ENCODE measurements at places on chromosomes 7 and 10.

- peak; percentile 67 for DNase-seq
Measured at GRCh38 chr7:28688651-28689050, 269.5 kb downstream of the TRIL start.

- DNase-seq: no peak
Measured at GRCh38 chr7:157691586-157692459, 355.0 kb downstream of the DNAJB6 start.

DNA sequence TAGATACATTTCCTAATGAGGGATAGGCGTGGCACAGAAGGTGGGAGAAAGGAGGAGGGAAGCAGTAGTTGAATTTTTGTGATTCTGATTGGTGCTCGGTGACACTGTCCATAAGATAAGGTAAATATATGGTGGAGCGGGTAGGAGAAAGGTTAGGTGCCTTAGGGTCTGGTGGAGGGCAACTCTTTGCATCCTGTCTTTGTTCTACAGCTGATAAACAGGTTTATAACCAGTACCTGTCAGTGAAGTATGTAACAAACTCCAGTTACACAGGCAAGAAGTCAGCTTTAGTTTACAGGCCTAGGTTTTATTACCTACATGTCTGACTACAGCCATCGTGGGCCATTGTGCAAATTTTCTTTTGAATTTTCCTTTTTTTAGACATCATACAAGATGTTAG, 10.9 kb upstream of the FAM180A start:
- no peak for DNase-seq

- no peak for DNase-seq
Measured at GRCh38 chr7:101189109-101189508, 9.0 kb upstream of the NAT16 start.

DNA sequence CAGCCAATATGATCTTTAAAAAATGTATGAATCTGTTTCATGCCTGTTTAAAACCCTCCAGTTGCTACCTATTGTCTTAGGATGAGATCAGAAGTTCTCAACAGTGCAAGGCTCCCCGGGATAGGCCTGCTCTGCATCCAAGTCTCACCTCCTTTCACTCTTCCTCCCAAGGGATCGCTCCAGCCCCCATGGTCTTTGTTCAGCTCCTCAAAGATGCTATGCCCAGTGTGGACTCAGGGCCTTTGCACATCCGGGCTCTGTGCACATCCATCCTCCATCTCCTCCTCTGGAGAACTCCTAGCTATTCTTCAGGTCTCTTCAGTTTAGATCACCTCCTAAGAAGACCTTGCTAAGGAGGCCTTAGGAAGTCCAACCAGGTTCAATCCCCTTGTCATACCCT, 82.7 kb upstream of the LEP start:
- no peak for DNase-seq

GRCh38 chr10:97567891-97568290, 4.7 kb upstream of the ANKRD2 start:
- no peak for DNase-seq

- DNase-seq: no peak
Measured at GRCh38 chr10:8033812-8034465, 20.5 kb upstream of the GATA3 start.

- DNase-seq: no peak
Measured at GRCh38 chr7:16369855-16370254, 51.5 kb downstream of the CRPPA start.

DNA sequence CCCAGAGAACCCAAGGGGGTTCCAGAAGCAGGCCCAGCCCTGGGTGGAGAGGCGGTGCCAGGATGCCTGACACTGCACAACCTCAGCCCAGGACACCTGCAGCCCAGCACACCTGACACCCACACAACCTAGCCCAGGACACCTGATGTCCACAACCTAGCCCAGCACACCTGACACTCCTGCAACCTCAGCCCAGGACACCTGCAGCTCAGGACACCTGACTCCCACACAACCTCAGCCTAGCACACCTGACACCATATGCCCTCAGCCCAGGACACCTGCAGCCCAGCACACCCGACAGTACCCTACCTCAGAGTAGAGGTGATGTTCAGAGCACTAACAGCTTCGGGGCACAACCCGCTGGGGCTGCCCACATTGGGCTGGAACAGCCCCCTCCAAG, 87.3 kb downstream of the PAXIP1 start:
- DNase-seq: no peak

DNA sequence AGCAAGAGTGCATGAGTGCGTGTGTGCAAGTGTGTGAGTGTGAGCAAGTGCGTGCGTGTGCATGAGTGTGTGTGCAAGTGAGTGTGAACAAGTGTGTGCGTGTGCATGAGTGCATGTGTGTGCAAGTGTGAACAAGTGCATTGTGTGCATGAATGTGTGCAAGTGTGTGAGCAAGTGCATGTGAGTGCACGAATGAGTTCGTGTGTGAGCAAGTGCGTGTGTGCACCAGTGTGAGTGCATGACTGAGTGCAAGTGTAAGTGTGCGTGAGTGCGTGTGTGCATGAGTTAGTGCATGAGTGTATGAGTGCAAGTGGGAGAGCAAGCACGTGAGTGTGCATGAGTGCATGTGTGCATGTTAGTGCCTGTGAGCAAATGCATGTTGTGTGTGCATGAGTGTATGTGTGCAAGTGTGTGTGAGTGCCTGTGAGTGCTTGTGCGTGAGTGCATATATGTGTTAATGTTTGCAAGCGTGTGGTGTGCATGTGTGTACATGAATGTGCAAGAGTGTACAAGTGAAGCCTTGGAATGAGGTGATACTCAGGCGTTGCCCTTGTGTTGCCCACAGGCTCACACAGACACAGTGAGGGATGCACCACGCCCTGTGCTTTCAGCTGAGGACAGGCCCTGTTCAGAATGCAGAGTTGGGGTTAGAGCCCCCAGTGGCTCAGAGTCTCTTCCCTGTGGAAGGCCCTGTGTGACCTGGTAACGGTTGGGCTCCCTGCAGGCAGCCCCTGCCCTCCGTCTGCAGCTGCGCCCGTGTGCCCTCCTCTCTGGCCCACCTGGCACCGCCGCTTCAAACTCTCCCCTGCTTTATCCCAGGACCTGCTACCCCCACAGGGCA, 97.1 kb downstream of the NKX6-2 start:
- no peak for DNase-seq

- DNase-seq: peak; percentile 79
Measured at GRCh38 chr7:141674171-141674671, 27.7 kb downstream of the DENND11 start.

DNA sequence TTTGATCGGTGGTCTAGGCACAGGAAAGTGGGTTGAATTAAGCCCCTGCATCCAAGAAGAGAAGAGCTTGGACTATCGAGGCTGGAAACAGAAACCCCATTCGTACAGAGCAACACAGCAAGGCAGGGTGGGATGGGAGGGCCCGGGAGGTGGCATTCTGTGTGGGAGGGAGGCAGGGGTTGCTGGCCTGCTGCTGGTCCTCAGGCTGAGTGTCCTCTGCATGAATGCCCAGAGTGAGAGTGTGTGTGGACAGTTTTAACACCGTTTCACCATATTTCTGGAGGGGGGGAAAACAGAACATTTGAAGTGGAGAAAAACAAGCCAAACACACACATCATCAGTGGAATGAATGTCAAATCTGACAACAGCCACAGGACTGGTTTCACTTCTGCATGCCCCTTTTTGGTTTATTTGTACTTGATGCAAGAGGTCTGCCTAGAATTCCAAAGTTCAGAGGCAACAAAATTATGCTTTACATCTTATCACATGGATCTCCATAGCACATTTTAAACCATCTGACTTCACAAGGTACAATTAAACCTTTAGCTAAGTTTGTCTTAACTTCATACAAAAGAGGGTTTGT, 11.1 kb upstream of the ENO4 start:
- no peak for DNase-seq

DNA sequence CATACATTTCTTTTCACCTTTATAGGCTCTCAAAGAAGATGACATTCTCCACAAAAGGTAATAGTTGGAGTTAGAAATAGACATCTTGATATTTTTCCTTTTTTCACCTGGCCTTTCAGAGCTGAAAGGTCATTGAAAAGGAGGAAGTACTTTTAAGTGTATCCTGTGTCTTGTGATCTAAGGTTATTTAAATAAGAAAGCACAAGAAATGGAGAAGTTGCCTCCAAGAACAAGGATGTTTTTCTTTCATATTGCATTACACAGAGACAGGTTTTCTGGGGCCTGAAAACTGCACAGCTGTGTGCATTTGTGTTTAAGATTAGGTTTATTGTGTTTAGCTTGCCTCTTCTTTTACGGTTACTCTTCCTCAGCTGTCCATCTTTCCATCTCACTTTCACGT, 103.4 kb upstream of the SEMA3D start:
- DNase-seq: no peak

GRCh38 chr7:39880556-39880955, 69.5 kb upstream of the CDK13 start:
- DNase-seq: no peak

GRCh38 chr10:128579901-128580300, 453.7 kb upstream of the MKI67 start:
- DNase-seq: no peak

DNA sequence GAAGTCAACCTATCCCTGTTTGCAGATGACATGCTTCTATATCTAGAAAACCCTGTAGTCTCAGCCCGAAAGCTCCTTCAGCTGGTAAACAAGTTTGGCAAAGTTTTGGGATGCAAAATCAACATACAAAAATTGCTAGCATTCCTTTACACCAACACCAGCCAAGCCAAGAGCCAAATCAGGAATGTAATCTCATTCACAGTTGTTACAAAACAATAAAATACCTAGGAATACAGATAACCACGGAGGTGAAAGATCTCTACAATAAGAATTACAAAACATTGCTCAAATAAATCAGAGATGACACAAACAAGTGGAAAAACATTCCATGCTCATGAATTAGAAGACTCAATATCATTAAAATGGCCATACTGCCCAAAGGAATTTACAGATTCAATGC, 50.4 kb upstream of the ZNF365 start:
- no peak for DNase-seq

DNA sequence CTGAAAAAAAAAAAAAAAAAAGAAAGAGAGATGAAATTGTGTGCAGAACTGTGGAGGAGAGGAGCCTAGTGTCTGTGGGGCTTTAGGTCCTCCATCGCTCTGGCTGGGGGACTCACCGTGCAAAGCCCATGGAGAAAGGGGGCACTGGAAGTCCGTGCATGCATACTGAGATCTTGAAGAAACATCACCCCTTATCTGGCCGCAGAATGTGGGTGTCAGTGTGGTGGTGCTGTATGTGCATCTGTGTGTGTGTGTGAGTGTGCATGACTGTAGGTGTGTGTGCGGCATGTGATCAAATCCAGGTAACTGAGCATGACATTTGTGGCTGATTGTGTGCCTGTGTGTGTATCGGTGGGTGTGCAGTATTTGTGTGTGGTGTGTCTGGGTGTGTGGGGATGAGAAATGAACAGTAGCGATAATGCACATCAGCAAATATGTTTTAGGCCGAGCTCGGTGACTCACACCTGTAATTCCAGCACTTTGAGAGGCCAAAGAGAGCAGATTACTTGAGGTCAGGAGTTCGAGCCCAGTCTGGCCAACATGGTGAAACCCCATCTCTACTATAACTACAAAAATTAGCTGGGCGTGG, 8.8 kb upstream of the CLDN3 start:
- no peak for DNase-seq

DNA sequence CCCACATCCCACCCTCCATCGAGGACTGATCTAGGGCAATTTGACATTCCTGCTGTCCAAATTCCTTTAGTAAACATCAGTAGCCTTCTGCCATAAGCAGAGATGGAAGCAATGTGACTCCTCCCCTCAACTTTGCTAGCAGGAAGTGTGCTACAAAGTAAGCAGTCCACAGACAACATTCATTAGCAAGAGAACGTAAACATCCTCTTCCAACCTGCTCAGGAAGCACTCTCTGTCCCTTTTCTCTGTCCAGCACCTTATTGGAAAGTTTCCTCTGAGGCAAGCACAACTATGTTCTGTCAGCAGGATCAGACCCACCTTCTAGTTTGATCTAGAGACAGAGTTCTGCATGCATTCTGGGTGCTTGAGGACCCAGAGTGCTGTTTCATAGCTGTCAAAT, 48.1 kb upstream of the LRGUK start:
- DNase-seq: no peak

DNA sequence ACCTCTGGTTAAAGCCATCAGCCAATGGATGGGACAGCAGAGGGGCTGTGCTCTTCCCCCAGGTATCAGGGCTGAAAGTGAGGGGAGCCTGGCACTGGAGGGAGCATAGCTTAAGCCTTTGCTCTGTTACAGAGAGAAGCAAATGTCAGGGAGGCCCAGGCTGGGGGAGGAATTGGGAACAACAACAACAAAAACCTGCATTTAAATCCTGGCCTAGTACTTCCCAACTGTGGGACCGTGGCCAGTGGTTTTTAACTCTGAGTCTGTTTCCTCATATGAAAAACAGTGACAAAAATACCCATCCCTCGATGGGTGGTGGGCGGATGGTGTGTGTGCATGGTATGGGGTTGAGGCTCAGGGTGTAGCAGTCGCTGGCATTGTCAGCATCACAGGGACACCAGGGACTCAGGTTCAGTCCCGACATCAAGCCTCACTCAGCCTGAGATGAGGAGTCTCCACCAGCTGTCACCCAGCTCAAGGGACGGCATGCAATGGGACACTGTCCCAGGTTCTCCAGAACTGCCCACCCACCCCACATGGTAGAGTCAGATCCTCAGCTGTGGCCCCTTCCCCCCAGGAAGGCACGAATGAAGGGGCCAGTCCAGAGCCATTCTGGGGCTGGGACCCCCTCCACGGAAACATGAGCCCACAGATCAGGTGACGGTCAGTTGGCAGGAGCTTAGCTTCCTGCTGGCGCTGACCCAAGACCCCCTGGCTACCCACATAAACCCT, 74.5 kb downstream of the AFAP1L2 start:
- DNase-seq: no peak

- peak; percentile 97 for DNase-seq
Measured at GRCh38 chr10:17062955-17063484, 66.6 kb downstream of the CUBN start.

DNA sequence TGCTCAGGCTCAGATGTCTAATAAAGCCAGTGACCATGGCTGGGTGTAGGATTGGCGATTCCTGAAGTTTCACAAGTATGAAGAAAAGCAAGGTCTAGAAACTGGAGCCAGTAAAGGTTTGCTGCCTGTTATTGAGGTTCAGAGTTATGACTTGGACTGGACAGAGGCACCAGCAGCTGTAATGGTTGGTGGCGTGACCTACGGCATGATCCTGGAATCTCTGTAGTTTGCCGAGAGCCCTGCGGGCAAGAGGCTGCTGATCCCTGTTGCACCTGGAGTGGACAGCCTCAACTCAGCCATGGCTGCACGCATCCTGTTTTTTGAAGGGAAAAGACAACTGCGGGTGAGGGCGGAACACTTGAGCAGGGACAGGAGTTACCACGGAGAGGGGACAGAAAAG, 22.4 kb upstream of the SNX13 start:
- DNase-seq: no peak
